CD4-positive, alpha-beta T cell treated with Interleukin-10 for 1 hour (primary cell): ENCODE measurements at places on chromosomes 1 and 21.

DNA sequence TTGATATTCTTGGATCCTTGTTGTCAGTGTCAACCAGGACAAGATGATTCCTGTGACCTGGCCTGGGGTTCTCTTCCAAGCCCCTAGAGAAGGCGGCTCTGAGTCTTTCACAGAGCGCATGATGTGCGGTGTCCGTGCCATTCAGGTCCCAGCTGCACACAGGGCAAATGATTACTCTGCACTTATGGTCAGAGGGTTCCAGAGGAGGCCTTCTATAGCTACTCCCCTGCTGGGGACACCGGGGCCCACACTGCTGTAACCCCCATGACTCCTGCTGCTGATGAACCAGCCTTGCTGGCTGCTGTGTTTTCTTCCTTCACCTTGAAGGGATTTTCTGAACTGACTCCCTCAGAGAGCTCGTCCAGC lies 1.5 kb downstream of the PTGFRN start:
- no peak for DNase-seq

GRCh38 chr1:243273506-243273905 lies 17.7 kb downstream of the SDCCAG8 start:
- no peak for DNase-seq

- no peak for DNase-seq
These were observed at the start of gene CD34 for GRCh38 chr1:207910591-207911354. CD34 (minus strand) TSS chr1:207911125; CDS start chr1:207911080, 45 bp downstream.

GRCh38 chr1:90876101-90876500 lies 145.7 kb downstream of the ZNF644 start:
- DNase-seq: no peak

DNA sequence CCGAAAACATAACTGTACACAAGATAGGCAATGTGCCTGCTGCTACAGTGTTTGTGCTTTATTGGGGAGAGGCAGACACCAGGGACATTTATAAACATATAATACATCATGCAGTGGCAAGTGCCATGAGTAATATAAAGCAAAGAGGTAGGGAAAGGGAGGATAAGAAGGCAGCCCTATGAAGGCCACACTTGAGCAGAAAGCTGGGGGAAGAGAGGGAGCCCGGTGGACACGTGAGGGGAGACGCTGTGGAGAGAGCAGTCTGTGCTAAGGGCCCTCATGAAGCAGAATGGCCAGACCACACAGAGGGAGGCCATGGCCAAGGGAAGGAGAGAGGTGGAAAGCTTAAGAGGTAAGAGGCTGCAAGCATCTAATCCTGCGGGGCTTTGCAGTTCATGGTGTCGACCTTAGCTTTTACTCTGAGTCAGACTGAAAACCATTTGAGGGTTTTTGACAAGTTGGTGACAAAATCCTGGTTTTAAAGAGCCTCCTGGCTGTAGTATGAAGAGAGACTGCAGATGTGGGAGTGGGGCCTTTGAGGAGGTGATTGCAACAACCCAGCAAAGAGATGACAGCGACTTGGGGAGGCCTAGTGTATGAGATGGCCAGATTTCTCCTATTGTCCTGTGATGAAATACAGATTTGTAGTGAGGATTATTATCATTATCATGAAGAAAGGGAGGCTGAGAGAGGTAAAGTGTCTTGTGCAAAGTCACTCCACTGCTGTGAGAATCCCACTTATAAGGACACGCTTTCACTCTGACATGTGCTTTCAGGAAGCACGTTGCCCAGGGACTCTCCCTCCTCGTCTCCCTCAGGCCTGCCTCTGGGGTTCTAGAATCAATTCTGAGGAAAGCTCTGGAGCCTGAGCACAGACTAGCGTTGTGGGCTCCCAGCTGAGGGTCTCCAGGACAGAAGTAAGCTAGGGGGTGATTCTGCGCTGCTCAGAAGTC lies 192.9 kb downstream of the RHOU start:
- DNase-seq: no peak

DNA sequence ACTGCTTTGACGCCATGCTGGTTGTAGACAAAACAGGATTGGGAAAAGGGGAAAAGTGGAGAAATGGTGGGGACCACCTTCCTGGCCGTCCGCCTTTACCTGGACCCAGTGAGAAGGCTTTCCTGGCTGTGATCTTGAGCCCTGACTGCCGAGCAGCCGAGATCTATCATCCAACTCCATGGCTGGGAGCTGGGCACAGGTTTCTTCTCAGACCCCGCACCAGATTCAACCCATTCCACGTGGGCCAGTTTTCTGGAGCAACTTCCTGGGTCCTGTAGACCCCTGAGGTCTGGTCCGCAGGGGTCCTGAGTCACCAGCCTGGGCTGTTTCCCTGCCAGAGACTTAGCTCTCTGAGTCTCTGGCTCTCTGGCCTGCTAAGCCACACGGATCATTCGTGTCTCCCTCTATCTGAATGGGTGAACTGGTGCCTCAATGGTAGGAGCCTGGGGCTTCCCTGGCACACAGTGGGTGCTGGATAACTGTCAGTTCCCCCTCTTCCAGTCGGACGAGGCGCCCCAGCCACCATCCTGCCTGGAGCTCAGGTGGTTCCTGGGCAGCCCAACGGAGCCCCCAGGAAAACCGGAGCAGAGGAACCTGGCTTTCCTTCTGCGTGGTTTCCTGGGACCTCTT lies 4.5 kb upstream of the NPHP4 start:
- no peak for DNase-seq

DNA sequence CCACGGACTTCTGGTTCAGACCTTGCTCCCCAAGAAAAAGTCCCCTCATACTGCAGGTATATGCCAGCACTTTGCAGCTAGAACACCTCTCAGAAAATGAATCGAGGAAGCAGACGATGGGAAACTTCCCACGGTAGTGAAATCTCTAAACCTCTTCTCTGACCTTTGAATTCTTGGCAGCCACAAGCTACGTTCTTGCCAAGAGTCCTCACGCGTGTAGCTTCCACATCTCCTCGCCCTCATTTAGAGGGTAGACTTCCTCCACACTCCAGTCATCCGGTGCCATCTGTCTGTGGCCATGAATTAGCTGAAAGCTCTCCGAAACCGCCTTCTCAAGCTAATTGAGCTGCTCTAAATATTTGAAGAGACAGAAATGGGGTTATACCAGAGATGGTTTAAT lies 127.8 kb downstream of the RGS7 start:
- DNase-seq: no peak

DNA sequence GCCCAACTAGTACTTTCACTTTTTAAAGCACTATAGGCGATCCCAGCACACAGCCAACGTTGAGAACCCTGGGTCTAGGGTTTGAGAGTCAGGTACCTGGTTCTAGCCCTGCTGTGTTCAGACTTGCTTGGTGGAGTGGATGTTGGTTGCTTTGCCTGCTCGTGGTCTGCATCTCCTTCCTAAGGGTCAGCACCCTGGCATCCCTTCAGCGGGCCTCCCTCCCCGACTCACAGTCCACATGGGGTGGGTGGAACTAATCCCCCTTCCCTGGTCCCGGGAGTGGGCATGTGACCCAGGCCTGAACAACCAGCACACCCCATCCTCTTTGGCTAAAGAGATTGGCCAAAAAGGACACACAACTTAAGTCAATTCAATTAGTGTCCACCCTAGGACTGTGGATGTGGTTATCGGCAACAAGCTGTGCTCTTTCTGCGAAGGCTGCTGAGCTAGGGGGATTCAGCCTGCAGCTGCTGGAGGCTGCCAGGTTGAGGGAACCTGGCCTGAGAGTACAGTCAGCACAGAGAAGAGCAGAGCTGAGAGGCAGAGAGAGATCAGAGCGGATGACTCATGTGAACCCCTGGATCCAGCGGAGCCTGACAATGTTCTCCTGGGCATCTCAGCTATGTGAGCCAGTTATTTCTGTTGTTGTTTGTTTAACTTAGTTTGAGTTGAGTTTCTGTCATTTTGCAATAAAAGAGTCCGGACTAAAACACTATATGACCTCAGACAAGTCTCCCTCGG lies 138.9 kb downstream of the ACTL8 start:
- DNase-seq: no peak

DNA sequence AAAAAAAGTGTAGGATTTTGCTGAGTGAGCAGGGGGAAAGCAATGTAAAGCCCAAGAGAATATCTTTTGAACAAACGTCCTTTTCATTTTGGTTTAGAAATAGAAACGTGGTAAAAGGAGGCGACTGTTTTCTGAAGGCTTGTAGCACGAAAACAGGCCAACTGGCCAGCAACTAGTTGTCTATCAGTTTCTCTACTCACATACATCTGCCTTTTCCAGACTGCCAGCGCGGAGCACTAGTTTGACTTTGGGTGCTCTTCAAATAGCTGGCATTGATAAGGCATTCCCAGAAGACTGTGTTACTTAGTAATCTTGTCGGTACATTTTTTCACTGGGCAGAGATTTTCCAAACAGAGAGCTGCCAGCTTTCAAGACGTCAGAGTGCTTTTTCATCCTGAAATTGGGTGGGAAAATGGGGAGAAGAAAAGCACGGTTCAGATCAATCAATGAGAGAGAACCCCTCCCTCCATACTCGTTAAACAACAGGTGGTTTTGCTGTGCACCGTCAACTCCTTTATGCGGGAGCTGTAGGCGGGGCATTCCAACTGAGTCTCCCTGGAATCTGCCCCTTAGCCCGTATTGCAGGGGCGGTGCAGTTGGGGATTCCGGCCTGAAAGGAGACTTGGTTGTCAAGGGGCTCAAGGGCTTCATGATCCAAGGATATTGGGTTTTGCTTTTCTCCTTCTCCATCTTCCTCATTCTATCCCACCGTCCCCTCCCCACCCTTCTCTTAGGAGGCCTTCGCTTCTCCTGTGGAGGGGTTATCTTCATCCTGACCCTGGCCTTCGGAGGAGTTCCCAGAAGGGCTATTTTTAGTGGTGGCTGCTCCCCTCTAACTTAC lies 884 bp upstream of the LRRC8C start:
- no peak for DNase-seq

- no peak for DNase-seq
These were observed 194.6 kb downstream of the SLC45A1 start for GRCh38 chr1:8512504-8512903.

GRCh38 chr1:112509005-112509659 lies 367 bp downstream of the WNT2B start:
- DNase-seq: peak; percentile 14

GRCh38 chr1:239815074-239815473 lies 276.6 kb upstream of the FMN2 start:
- no peak for DNase-seq

DNA sequence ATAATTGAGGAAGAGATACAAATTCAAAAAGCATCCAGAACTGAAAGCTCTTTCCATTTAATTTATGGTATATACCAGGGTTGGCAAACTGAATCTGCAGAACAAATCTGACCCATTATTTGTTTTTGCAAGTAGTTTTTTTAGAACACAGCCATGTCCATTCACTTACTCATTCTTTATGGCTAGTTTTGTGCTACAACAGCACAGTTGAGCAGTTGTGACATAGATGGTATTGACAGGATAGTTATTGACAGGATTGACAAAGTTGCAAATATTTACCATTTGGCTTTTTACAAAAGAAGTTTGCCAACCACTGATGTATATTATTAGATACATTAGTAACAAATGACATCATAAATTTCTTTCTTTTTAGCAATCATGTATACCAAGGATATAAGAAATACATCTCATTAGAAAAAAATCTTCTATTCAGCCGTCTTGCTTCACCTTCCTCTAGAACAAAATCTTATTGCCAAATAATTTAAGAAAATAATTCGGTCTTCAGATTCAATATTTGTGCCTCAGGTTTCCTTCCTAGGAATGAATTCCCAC lies 9.4 kb downstream of the ADAMTS1 start:
- no peak for DNase-seq

DNA sequence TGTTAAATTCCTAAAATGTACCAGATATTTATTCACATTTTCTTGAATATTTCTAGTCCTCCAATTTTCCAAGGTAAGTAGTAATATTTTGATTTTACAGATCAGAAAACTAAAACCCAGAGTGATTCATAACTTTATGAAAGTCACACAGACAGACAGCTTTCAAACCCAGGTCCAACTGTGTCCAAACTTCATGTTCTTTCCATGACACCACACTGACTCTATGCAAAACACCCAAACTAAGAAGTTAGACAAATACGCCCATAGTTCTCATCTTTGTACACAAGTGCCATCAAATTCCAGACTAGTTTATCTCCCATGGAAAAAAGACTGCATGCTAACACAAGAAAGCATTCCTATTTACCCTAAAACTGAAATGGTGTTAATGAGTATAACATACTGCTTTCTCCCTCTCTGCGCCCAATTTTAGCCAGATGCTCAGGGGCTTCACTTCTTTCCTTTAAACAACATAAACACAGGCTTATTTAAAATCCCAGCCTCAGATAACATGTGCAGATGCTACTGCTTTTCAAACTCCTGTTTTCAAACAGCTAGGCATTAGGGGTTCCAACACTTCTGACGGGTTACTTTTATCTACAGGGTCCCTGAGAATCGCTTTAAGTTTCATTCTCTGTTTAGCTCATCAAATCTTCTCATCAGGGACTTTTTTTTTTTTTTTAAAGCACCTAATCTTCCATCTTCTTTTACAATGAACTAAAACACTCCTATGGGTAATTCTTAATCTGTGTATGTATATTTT lies 44.6 kb downstream of the WASF2 start:
- DNase-seq: no peak

DNA sequence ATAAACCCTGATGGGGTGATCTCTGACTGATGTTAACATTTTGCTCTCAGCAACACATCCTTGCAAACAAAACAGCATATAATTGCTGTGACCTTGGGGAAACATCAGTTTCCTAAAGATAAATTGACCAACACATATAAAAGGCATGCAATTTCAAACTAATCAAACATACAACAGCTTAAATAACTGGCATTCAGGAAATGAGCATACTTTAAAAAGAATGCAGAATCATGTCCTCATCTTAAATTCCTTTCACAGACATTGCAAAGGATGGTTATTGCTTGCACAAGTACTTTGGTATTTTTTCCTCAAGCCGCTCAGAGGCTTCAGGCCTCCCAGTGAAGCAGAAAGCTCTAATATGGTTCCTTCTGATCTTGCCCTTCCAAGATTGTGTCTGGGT lies 53.4 kb upstream of the RGS18 start:
- no peak for DNase-seq

DNA sequence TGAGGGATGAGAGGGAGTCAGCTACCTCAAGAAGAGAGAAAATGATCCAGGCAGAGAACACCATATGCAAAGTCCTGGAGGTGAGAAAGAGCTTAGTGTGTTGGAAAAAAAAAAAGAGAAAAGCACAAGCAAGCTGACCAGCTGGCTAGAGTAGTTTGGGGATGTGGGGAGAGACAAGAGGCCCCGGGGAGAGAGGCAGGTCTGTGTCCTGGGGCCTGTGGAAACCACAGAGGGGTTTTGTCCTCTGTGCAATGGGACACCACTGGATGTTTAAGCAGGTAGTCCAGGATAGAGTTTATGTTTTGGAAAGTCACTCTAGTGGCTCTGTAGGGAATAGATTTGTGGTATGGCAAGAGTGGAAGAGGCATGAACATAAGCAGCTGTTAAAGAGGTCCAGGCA lies 14.4 kb upstream of the CHI3L1 start:
- DNase-seq: no peak

- no peak for DNase-seq
These were observed 657.6 kb downstream of the LMO4 start for GRCh38 chr1:87986130-87986866.

- no peak for DNase-seq
These were observed 12.1 kb upstream of the DIPK1A start for GRCh38 chr1:92973203-92973897.

- no peak for DNase-seq
These were observed 883.5 kb upstream of the ADGRL2 start for GRCh38 chr1:80917225-80917624.
